ENCODE measurements at places on chromosomes 6 and 20. TPM values are rescaled to one million over a fixed set of nuclear protein-coding genes. Genes with fewer than 3 reads are reported as not detected.

Gene THBS2
- 0.05 TPM for total RNA-seq

Gene BANF2
- total RNA-seq, result not detected

Gene ADGRB3
- total RNA-seq, result not detected

Gene EPB41L1
- not detected for total RNA-seq

Gene GPX5
- total RNA-seq, result not detected

Gene COX4I2
- not detected for total RNA-seq

Gene GMDS
- total RNA-seq, result 27.6 TPM

Gene SLC17A2
- total RNA-seq, result not detected

Gene MANEA
- 15.0 TPM for total RNA-seq

Gene ID4
- total RNA-seq, result not detected

Gene BPIFB2
- not detected for total RNA-seq

Gene CST11
- total RNA-seq, result not detected

Gene SLC22A3
- not detected for total RNA-seq

Gene PRPH2
- not detected for total RNA-seq

Gene TRIM31
- not detected for total RNA-seq
